ENCODE measurements at places on chromosomes 2 and 18. TPM values are rescaled to one million over a fixed set of nuclear protein-coding genes. Genes with fewer than 3 reads are reported as not detected.

DNA sequence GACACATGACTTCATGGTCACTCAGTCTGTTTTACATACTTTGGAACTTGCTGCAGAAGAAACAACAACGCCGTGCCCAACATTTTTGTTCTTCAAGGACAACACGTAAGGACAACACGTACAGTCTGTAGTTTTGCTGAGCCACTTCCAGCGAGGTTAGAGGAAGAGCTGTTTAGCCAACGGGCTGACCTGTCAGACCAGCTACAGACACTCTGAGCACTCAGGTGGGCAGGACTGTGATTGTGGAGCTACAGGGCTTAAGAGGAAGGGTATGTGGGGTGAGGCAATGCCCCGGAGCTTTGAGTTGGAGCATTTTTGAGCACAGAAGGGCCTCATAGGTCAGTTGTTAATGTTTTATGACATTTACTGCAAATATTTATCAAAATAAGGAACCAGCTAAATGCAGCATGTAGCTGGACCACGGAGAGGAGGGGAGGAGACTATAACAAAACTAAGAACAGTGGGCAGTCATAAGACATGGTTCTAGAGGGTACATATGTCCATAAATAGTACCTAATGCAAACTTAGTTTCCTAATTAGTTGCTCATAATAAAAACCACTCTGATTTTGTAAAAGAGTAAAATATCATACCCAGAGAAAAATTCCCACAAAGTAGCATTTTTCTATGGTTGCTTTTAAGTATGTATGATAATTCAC lies 26.3 kb upstream of the NPC1 start:
- DNase-seq, result no peak

DNA sequence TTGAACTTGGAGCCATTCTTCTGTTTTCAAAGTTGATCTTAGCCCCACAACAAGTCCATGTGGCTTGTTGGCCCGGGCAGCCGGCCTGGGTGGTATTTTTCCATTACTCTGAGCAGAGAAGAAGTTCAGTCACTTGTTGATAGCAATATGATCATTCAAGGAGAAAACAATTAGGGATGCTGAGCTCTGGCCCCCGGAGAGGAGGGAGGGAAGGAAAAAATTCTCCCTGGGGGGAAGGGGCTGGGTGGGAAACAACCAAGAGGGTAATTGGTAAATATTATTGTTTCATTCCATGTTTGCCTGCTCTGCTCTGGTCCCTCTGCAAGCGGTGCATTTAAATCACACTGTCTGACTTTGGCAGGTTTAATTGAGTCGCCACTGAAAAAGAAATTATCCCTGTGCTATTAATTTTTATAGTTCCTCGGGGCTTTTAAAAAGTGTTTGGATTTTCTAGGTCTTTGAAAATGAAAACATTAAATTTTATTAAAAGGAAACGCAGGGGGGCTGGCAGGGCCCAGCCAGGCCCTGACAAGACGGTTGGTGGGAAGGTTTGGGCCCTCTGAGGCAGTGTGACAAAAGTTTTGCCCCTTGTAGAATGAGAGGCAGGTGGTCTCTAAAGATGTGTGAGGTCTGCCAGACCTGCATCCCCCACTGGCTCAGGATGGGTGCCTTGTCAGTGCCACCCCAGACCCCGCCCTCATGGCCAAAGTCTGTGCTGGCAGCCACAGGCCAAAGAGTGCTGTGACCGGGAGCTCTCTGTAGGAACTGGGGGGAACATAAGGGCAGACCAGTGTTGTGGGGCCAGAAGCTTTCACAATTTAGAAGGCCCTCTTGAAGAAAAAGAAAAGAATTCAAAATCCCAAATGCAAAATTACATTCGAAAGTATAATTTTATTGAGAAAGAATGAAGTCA lies 52.5 kb upstream of the SLC14A2 start:
- DNase-seq, result no peak

DNA sequence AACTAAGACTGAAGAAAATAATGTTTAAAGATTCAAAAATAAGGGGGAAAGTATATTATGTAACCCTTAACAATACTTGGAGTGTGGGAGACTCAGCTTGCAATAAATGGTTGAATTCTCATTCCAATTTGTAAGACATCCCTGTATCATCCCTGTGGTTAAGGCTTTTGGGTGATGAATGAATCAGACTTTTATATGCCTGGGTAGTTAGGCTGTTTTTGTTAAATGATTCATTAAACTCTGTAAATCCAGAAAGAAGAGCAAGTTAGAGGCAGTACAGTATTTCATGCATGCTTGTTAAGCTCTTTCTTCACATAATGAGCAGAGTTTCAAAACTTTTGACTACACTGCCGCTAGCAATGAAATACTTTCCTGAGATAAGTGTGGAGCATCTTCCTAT lies 948.8 kb downstream of the SOCS6 start:
- no peak for DNase-seq

- DNase-seq, result no peak
Measured at GRCh38 chr18:28071199-28071598, 105.7 kb downstream of the CDH2 start.

DNA sequence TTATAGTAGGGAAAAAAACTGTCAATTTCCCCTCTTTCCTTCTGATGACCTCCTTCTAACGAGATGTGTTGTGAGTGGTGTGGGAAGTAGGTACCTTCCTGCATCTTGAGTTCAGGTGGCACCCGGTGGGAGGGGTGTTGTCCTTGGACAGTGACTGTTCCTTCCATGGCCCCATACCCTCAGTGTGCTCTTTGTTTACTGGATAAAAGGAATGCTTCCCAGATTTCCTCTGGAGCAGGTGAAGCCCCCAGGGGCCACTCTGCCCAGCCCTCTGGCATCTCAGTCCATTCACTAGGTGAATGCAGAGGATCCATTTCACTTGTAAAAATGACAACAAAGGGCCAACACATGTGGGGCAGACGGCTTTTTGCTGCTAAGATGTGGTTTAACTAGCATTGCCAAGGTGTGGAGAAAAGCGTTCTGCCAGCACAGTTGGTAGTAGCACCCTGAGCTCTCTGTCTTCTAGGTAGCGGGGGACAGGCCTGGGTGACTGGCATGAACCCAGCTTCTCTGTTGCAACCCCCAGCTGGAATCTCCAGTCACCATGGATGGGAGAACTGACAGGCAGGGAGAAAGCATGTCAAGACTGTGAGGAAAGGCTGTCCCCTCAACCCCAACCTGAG lies 6.9 kb downstream of the GDF7 start:
- no peak for DNase-seq

CIAO1 gene
- 131 TPM for total RNA-seq

GRCh38 chr2:120245520-120246332 lies 6.9 kb upstream of the RALB start:
- DNase-seq, result no peak

GRCh38 chr2:217387776-217388387 lies 528.0 kb upstream of the TNP1 start:
- peak; percentile 67 for DNase-seq

GRCh38 chr2:212535996-212536816 lies 2.4 kb downstream of the ERBB4 start:
- DNase-seq, result no peak

DNA sequence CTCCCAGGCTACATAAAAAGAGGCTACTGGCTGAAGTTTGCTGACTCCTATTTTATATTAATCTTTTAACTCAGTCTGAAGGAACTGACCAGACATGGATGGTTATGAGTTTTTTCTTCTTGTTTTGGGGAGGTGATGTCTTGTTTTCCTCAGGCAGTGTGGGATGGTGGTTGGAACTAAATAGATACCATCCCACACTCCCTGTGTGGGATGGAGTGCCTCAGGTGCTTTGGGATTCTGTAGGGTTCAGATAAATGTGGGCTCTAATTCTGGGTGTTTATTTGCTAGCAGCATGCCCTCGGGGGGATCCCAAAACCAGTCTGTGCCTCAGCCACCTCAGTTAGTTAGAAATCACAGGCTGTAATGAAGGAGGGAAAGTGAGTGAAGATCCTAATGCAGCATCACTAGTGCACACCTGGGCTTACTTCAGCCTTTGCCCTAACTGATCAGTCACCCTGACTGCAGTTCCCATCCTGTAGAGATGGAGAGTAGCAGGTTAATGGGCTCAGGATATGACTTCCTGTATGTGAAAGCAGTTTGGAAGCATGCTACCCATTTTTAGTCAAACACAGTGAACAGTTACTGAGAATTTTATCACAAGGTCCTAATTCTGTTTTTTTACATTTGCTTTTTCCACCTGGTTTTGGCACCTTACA lies 132.2 kb downstream of the SPTBN1 start:
- DNase-seq, result no peak

- DNase-seq, result no peak
Measured at GRCh38 chr2:204890680-204891079, 345.4 kb downstream of the PARD3B start.

SPP2 gene
- not detected for total RNA-seq

GRCh38 chr2:71235930-71236587 lies 9.2 kb upstream of the PAIP2B start:
- no peak for DNase-seq

DNA sequence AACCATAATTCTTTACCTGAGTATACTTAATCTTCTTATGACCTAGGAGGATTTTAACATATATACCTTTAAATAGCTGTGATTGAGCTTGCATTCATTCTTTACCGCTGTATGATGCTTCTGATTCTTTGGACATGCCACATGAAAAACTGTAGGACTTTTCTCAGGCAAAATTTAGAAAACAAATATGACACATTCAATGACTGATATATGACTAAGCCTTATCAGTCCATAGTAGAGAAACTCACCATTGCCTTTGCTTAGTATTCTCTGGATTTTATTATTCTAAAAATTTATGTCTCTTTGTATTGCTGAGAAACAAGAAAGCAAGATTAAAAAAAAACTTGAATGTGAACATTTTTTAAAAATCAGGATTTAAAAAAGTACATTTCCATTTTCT lies 3.7 kb downstream of the FAM171B start:
- no peak for DNase-seq

DNA sequence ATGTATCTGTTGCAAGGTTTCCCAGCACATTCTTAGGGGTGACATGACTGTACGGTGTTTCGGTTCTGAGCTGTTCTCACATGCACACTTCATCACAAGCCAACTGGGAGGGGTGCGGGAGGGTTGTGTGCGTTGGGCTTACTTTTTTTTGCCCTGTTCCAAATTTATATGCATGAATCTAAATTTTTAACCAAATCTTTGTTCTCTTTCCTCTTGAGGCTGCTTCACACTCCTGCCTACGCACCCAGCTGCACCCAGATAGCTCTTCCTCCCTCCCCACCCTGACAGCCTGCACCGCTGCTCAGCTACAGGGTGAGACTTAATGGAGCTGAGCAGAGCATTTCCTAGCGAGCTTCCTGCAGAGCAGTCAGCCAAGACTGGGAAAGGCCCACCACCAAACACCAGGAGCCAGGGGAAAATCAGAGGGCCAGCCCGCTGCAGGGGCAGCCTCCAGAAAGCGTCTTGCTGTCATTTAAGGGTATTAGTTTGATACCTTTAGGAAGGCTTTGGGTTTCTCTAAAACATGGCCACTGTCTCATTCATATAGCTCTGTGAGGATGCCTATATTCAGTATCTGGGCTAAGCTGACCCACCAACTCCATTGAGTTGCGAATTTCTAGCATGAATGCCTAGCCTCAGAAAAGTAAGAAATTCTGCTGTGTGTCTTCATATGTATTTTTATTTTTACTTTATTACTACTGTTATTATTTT lies 84.5 kb downstream of the POU3F3 start:
- DNase-seq, result no peak

CHST10 gene
- 8.3 TPM for total RNA-seq

- DNase-seq, result no peak
Measured at GRCh38 chr18:76499637-76500340, 4.7 kb upstream of the ZNF516 start.

DNA sequence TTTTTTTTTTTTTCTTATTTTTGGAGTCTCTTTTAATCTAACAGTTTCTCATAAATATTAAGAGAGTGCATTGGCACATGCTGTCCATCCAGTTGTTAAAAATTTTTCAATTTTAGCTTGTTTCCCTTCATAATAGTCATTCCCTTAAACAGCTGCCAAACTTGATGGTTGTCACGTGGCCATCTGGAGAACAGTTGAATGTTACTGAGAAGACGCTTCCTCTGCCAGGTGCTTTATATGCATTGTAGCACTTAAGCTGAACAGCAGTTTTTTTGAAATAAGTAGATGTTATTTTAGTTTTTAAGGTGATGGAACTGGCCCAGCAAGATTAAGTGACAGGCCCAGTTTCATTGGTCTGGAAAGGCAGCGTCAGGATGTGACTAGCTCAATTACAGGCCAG lies 3.3 kb downstream of the SMARCAL1 start:
- DNase-seq, result no peak

EIF2AK2 gene
- 33.2 TPM for total RNA-seq

DNA sequence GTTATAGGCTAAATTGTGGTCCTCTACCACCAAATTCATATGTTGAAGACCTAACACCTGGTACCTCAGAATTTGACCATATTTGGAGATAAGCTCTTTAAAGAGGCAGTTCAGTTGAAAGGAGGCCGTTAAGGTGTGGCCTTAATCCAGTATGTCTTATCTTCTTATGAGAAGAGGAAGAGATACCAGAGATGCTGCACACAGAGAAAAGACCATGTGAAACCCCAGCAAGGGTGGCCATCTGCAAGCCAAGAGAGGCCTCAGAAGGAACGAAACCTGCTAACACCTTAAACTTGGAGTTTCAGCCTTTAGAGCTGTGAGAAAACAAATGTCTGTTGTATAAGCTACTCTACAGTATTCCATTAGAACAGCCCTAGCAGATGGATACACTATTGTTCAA lies 528.1 kb upstream of the DCC start:
- no peak for DNase-seq

DNA sequence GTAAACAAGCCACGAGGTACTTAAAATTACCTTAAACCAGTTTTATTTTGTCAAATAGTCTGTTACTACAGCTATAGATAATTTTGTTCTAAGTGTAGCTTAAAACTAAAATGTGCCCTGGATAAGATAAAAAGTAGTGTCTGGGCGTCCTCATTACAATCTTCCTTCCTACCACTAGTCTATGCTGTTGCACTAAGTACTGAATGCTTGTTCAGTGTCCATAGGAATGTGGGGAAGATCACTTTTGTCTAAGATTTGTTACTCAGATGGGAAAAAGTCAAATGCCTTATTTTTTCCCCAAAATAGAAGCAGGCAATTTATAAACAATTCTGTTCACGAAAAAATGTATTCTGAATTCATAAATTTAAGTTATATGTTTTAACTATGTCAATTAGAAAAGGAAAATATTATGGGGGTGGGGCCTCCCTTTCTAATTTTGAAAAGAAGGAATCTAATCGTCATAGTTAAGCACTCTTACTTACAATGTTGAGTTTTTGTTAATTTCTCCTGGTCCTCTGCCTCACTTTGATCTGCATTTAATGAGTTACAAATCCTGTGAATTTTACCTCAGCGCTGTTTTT lies 140.4 kb upstream of the VRK2 start:
- DNase-seq, result no peak

- no peak for DNase-seq
Measured at GRCh38 chr2:229169751-229170150, 101.3 kb downstream of the PID1 start.

DNA sequence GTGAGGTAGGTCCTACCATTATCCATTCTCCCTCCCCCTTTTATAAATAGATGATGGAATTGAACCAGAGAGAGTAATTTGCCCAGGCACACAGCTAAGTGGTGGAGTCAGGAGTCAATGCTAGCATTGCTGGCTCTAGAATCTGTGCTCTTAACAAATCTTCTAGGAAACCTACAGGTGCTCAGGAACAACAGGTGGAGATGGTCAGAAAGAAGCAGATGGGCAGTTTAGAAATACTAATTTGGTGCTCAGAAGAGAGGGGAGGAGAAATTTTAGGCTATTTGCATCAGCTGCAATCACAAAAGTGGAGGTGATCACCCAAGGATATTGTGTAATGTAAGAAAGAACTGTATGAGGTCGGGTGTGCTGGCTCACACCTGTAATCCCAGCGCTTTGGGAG lies 219.4 kb upstream of the SMAD7 start:
- DNase-seq, result no peak

KCNK3 gene
- 2.3 TPM for total RNA-seq
